ENCODE measurements at places on chromosomes 1 and 21. TPM values are rescaled to one million over a fixed set of nuclear protein-coding genes. Genes with fewer than 3 reads are reported as not detected.
A peak's percentile ranks its signal among the peaks of the same experiment; 100 is the strongest.

SMCP gene
- not detected for total RNA-seq

TSPEAR gene
- total RNA-seq = not detected

LCE3E gene
- not detected for total RNA-seq

VCAM1 gene
- total RNA-seq = 8.7 TPM

DNA sequence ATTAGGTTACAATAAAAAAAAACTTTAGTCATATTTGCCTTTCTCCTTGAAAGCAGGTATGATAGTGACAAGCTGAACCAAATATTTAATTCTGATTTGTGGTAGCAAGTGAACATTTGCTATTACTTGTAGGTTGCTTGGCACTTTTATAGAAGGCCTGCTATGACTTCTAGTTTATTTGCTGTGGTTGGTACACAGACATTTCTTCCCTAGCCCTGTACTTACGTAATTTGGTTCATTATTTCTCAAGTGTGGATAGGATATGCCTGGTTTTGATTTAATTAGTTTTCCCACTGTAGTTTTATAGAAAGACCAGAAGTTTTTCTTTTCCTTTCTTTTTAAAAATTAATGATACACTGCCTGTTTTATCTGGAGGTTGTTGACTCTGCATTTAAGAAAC, 55.9 kb downstream of the PPP2R5A start:
- H3K36me3 ChIP-seq = peaks cover 8% of the 10 kb centered on the region
- no peaks in the 10 kb centered on the region for H3K4me1 ChIP-seq
- H3K4me3 ChIP-seq = no peak overlapping the region
- no peak for DNase-seq
- H3K27me3 ChIP-seq = no peaks in the 10 kb centered on the region
- no peak overlapping the region for H3K27ac ChIP-seq

DNA sequence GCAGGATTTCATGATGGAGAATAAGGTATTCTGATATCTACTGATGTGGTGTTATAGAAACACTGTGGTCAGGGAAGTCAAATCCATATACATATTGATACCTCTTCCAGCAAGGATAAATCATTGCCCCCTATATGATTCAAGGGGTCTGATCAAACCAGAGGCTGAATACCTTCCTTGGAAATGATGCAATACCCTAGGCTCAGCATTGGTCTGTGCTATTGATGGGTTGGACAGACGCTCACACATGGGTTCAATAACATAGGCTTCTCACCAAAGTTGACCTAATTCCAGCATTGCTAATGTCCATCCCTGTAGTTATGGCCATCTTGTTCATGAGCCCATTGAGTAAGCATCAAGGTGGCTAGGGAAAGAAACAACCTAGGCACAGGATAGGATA, 257.0 kb upstream of the USP24 start:
- peaks cover 2% of the 10 kb centered on the region for H3K27me3 ChIP-seq
- no peak overlapping the region for H3K27ac ChIP-seq
- H3K4me3 ChIP-seq = no peak overlapping the region
- no peaks in the 10 kb centered on the region for H3K4me1 ChIP-seq
- no peak for DNase-seq
- no peaks in the 10 kb centered on the region for H3K36me3 ChIP-seq

- H3K4me3 ChIP-seq = no peak overlapping the region
- no peaks in the 10 kb centered on the region for H3K36me3 ChIP-seq
- no peak for DNase-seq
- no peak overlapping the region for H3K27ac ChIP-seq
- H3K27me3 ChIP-seq = no peaks in the 10 kb centered on the region
- H3K4me1 ChIP-seq = peaks cover 16% of the 10 kb centered on the region
Measured at GRCh38 chr1:11331036-11331944, 58.3 kb downstream of the UBIAD1 start.

GRCh38 chr1:235533476-235534168, 29.4 kb upstream of the B3GALNT2 start:
- no peaks in the 10 kb centered on the region for H3K36me3 ChIP-seq
- no peaks in the 10 kb centered on the region for H3K27me3 ChIP-seq
- DNase-seq = no peak

- peaks cover 11% of the 10 kb centered on the region for H3K27me3 ChIP-seq
- no peak for DNase-seq
- peaks cover 39% of the 10 kb centered on the region for H3K4me1 ChIP-seq
- no peak overlapping the region for H3K27ac ChIP-seq
- H3K4me3 ChIP-seq = peak overlapping the region; percentile 97
Measured at GRCh38 chr1:181023265-181024057, 791 bp upstream of the STX6 start.

DNA sequence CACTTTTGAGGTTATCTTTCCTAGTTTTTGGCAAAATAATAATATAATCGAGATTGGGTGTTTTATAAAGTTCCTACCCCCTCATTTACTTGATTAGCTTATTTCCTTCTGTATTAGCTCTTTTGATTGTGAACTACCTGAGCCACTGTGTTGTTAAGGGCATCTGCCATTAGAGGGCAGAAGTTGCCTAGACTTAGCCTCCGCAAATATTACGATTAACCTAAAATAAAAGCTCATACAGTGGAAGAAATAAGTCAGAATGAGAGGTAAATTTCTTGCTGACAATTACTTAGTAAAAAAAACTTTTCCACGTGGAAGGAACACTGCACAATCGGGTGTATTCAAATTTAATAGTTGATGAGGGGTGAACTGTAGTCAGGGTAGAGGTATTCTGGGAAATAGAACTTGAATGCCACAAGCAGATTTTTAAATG, 2.3 kb downstream of the H3-3A start:
- no peak overlapping the region for H3K27ac ChIP-seq
- H3K4me3 ChIP-seq = peak overlapping the region; percentile 85
- no peak for DNase-seq
- peaks cover 47% of the 10 kb centered on the region for H3K4me1 ChIP-seq

GRCh38 chr1:95905818-95906395, 671.9 kb downstream of the RWDD3 start:
- no peak for DNase-seq
- no peaks in the 10 kb centered on the region for H3K36me3 ChIP-seq
- no peaks in the 10 kb centered on the region for H3K4me1 ChIP-seq

DNA sequence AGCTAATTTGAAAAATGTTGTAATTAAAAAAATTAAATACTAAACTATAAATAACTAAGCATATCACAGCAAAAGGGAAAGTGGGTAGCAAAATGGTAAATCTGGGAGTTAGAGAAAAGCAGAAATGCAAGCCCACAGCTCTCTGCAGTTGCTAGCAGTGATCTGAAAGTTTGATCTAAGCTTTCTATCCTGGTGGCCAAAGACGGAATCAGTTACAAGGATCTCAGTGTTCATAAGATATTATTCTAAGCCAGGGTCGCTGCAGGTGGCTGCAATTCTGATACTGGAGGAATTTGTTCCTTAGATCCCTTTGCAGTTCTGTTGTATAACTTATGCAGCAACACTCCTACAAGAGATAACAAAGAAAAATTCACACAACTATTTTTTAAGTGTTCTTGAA, 363.7 kb downstream of the SETD4 start:
- H3K4me1 ChIP-seq = peaks cover 7% of the 10 kb centered on the region
- no peak overlapping the region for H3K4me3 ChIP-seq
- no peak for DNase-seq
- H3K27ac ChIP-seq = no peak overlapping the region
- H3K27me3 ChIP-seq = peaks cover 5% of the 10 kb centered on the region
- no peaks in the 10 kb centered on the region for H3K36me3 ChIP-seq

GRCh38 chr21:45804809-45805313, 161.3 kb downstream of the PCBP3 start:
- H3K27ac ChIP-seq = no peak overlapping the region
- no peaks in the 10 kb centered on the region for H3K27me3 ChIP-seq
- DNase-seq = no peak
- H3K36me3 ChIP-seq = no peaks in the 10 kb centered on the region
- H3K4me1 ChIP-seq = peaks cover 8% of the 10 kb centered on the region

DNA sequence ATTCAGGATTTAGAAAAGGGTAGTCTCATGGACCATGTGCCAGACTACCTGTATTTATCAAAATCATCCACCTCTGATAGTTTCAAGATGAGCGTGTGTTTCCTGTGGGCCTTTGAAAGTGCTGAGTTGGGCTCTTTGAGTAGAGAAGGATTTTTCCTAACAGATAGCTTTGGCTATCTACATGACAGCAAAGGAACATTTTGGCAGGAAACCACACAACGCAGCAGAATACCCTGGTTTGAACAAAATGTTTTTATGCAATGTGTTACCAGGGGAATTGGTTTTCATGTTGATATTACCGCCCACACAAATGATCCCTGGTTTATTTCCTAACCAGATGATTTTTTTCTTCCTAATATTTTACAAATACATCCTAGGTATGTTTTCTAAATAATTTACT, 431.4 kb downstream of the NEGR1 start:
- H3K27me3 ChIP-seq = no peaks in the 10 kb centered on the region
- H3K27ac ChIP-seq = no peak overlapping the region
- no peaks in the 10 kb centered on the region for H3K36me3 ChIP-seq
- no peak for DNase-seq
- H3K4me3 ChIP-seq = no peak overlapping the region

DNA sequence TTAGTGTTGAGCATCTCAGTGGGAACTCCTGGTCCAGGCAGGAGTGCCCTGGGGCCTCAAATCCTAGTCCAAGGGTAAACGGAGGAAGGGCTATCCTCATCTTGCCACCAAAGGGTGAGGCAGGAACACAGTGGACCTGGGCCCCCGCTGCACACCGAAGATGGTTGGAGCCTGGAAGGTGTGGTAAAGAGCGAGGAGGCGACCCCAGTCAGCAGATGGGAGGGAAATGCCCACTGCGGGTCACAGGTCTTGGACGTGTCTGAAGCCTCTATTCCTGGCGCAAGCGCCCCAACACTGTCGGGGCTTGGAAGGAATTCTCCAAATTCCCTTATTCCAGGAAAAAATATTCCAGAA, 38.5 kb upstream of the SYNC start:
- H3K27ac ChIP-seq = no peak overlapping the region
- H3K27me3 ChIP-seq = peaks cover 12% of the 10 kb centered on the region
- DNase-seq = no peak
